Stimulated activated CD4-positive, alpha-beta T cell treated with anti-CD3 and anti-CD28 coated beads, Interleukin-12 subunit alpha, Interleukin-12 subunit beta, amount 100 ng/mL, for 24 hours (primary cell): ENCODE measurements at places on chromosomes 16 and 17.
A peak's percentile ranks its signal among the peaks of the same experiment; 100 is the strongest.

- DNase-seq = no peak
These were observed 38.9 kb upstream of the NDRG4 start for GRCh38 chr16:58461056-58461455.

DNA sequence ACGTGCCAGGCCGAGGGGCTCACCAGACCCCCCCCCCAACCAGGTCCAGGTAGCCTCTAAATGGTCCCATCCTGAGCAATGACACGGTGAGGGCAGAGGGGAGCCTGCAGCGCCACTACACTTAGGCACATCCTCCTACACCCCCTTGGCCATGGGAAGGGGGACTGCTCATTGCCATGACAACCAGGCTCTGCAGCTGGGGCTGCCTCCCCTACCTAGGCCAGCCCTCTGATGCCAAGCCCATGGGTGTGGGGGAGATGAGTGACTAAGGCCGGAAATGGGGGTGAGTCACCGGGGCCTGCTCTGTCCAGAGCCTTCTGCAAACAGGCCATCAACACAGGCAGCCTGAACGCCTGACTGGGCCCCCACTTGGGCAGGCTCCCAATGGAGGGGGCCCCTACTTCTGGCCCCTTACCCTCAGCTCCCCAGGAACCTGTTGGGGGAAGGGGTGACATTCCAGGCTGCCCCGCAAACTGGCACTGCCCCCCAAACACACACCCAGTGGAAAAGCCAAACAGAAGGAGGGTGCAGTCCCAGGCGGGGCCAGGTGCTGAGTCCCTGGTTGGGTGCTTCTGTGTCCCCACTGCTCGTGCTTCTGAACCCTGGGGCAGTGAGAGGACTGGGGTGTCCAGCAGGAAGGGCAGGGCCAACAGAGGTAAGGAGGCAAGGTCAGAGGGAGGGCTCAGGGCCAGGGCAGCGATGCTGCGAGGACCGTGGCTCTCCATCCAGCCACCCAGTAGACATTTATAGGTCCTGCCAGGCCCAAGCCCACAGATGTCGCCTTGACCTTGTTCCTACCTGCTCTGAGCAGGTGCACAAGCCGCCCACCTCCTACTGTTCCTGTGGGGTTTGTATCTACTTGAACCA is 8.2 kb downstream of the PLCD3 start:
- no peak for DNase-seq

- no peak for DNase-seq
These were observed 9.4 kb downstream of the ABCC1 start for GRCh38 chr16:15958703-15959348.

DNA sequence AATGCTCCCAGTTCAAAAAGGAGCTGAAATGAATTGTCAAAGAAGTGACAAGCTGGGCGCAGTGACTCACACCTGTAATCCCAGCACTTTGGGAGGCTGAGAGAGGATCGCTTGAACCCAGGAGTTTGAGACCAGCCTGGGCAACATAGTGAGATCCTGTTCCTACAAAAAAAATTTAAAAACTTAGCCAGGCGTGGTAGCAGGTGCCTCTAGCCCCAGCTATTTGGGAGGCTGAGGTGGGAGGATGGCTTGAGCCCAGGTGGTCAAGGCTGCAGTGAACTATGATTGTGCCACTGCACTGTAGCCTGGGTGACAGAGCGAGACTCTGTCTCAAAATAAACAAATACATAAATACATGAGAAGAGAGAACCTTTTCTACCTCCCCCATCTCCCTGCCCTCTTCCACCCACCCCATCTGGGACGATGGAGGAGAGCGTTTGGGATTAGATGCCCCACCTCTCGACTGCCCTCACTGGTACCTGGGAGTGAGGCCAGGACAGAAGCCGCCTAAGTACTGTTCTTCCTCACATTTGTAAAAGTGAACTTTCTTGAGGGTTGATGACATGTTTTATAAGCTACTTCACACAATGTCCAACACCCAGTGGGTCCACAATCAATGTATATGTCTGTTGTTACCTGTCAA is 2.4 kb downstream of the IL4R start:
- DNase-seq = no peak

DNA sequence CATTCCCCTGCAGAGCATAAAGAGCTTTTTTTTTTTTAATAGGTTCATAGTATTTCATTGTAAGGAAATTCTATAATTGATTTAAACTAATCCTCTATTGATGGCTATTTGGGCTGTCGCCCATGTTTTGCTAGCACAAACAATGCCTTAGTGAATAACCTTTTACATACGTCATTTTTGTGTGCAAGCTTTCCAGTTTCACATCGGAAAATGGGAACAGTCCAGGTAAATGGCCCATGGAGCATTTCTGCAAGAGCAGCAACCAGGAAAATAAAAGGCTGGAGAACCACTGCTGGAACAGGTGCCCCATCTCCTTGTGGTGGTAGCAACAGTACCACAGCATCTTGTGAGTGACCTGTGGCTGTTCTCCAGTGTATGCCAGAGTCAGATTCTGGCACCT is 48.6 kb downstream of the CDH1 start:
- no peak for DNase-seq

- DNase-seq = no peak
These were observed 5.9 kb upstream of the SLC16A5 start for GRCh38 chr17:75081611-75082540.

GRCh38 chr17:58808609-58809563 is 53.2 kb downstream of the PPM1E start:
- DNase-seq = no peak

- DNase-seq = no peak
These were observed 8.0 kb downstream of the SECTM1 start for GRCh38 chr17:82325286-82326180.

DNA sequence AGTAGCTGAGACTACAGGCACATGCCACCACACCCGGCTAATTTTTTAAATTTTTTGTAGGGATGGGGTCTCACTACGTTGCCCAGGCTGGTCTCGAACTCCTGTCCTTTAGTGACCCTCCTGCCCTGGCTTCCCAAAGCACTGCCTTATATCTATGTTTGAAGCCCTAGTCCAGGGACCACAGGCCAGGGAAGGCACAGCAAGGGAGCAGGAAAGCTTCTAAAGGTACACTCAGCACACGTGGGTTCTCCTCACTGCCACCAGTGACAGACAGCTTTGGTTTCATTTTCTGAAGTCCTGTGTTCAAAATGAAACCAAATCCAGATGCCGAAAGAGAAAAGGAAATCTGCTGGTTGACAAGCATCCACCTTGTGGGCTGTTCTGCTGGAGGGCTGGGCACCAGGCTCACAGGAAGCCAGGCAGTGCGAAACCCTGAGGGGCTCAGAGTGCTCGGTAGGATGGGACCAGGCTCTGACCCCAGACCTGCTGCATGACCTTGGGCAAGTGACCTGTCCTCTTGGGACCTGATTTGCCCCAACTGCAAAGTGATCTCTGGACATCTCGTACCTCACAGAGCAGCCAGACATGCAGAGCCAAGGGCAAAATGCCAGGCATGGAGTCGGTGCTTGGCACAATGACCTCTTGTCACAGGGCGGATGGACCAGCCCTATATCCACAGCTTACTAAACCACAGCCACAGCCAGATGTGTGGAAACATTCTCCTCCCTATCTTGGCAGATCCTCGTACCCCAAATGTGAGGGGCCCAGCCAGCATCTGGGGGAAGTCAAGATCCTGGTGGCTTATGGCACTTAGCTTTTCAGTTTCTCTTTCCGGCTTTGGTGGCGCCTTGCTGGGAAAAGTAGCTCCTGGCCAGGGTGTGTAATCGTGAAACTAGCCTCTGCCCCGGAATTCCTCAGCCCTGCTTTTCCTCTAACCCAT is 2.8 kb upstream of the SOCS1 start:
- no peak for DNase-seq

- no peak for DNase-seq
These were observed 8.8 kb downstream of the SLC9A5 start for GRCh38 chr16:67257486-67258160.

GRCh38 chr16:2459647-2460390 is at the start of gene TEDC2:
TSS of gene TEDC2 (plus strand) at chr16:2460109. CDS start at chr16:2460145, 36 bp downstream.
- peak; percentile 98 for DNase-seq

DNA sequence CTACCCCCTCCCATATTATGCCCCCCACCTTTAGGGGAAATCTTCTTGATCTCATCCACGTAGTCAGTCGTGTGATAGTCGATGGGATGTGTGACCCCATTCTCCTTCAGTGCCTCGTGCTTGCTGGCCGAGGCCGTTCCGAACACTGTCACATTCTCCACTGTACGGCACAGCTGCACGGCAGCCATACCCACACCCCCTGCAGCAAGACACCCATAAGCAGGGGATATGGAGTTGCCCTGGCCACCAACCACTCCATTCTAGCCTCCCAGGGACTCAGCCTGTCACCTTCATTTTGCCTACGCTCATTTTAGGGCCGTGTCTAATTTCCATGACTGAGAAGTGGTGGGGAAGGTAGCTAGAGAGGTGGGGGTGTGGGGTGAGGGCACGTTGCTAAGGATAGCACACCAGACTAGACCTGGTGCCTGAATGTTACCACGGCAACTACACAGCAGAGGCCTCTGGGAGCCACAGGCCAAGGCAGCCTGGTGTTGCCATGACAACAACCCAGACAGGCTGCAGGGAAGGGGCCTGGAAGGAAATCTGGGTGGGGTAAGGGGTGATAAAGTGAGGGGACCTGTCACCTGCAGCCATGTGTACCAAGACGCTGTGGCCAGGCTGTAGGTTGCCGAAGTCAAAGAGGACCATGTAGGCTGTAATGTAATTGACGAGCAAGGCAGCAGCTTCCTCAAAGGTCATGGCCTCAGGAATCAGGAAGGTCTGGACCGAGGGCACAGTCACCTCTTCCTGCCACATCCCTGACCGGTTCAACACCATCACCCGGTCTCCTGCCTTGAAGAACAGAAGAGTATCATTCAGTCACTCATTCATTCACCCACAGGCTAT is 4.0 kb downstream of the VAT1 start:
- DNase-seq = no peak

DNA sequence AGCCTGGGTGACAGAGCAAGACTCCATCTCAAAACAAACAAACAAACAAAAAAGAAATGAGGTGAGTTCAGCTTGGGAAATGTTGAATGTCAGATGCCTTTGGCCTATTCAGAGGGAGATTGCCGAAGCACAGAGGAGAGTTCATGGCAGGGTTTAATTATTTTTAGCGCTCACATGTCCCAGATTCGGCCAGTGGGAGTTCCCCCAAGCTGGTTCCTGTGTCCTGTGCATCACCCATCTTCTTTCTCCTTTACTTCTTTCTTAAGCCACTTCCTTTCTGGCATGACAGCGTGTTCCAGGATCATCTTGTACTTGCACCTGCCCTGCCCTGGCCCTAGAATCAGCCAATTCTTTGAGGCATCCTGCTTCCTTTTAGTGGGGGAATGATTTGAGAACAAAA is 9.2 kb downstream of the MPV17L start:
- no peak for DNase-seq

- no peak for DNase-seq
These were observed 150.6 kb downstream of the RPTOR start for GRCh38 chr17:80694992-80695912.

DNA sequence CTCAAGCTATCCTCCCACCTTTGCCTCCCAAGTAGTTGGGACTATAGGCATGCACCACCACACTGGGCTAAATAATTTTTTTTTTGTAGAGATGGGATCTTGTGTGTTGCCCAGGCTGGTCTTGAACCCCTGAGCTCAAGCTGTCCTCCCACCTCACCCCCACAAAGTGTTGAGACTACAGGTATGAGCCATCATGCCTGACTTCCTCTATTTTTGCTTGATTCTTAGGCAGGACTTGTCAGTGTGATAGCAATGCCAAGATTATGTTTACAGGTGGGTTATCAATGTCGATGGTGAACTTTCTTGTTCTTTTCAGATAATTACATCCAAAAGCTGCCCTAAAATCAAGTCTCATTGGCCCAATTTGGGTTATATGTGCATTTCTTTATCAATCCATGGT is 96.9 kb downstream of the HS3ST4 start:
- DNase-seq = no peak

GRCh38 chr16:50762241-50762640 is 20.4 kb downstream of the CYLD start:
- DNase-seq = no peak

DNA sequence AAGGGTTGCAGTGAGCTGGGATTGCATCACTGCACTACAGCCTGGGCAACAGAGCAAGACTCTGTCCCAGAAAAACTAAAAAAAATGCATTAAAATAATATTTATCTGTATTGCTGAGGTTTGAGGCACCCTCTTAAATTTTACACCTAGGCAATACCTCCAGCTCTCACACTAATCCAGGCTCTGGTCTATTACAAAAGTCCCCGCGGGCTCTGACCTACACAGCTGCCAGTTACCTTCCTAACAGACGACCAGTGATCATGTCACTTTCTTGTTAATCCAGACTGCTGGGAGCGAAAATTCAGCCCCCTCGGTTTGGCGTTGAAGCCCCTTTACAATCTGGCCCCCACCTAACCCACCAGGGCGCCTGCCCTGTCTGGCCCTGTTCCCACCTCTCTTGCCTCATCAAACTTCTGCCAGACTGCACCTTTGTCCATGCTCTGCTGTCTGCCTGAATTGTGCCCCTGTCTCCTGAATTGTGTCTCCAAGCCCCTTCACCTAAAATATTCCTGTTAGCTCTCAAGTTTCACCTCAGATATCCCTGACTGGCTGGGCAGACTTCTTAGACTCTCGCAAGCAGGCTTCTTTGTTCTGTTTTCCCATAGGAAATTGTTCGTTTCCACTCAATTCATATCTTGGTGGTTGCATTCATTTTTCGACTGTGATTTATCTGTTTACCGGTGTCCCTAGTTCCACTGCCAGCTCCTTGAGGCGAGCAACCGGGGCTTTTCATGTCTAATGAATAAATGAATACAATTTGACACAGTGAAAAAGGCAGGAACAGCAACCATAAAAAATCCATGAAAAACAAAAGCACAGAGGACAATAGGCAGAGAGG is 65.9 kb downstream of the PITPNC1 start:
- no peak for DNase-seq

DNA sequence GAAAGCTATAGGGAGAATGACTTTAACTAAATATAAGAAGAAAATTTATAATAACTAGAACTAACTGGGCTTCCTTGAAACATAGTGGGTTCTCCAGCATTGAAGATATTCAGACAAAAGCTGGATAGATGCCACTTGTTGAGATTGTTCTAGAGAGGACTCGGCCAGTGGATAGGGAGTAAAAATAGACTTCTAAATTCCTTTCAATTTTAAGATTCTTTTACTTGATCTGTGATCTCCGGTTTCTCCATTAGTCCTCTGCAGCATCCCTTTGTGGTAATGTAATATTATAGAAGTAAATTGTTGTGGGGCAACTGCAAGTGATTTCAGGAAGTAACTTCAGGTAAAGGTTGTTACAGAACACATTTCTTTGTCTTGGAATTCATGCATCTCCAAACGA is 10.3 kb upstream of the RARA start:
- no peak for DNase-seq

GRCh38 chr17:72616447-72616846 is 476.0 kb downstream of the SLC39A11 start:
- DNase-seq = no peak

DNA sequence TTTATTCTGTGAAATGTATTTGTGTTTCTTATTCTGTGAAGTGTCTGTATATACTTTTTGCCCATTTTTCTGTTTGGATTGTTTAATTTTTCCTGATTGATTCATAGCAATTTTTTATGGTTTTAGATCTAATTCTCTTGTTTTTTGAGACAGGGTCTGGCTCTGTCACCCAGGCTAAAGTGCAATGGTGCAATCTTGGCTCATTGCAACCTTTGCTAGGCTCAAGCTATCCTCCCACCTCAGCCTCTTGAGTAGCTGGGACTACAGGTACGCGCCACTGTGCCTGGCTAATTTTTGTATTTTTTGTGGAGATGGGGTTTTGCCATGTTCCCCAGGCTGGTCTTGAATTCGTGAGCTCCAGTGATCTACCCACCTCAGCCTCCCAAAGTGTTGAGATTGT is 31.5 kb downstream of the NF1 start:
- DNase-seq = no peak
